Activated T-helper 1 cell treated with anti-CD3 and anti-CD28 coated beads, Interleukin-12 subunit alpha, Interleukin-12 subunit beta, Interleukin-2, Interleukin-4 antibody, amounts not matched to agents 30 ng/mL and 10 ng/mL and 1 ng/mL, durations not matched to agents 14 hours and 24 hours and 36 hours (primary cell): ENCODE measurements at places on chromosomes 11 and 22. TPM values are rescaled to one million over a fixed set of nuclear protein-coding genes. Genes with fewer than 3 reads are reported as not detected.

DNA sequence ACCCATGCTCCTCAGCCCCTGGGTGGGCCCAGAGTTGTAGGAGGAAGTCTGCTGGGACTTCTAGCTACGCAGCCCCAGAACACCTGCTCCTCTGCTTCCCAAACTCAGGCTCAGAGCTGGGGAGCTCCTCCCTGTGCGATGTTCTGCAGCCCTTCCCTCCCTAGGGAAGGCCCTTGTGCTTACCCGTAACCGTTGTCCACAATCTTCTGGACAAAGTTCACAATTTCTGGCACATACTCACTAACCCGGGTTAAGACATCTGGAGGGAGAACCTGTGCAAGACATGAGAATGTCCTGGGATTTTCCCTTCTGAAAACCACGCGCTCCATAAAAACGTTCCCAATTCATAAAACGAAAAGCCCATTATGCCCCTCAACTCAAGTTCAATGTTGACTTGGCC lies 28.4 kb downstream of the CARS1 start:
- H3K27me3 ChIP-seq = no peaks in the 10 kb centered on the region
- H3K4me1 ChIP-seq = peaks cover 13% of the 10 kb centered on the region
- H3K27ac ChIP-seq = no peak overlapping the region
- no peak overlapping the region for H3K4me3 ChIP-seq
- no peak for DNase-seq

Gene SDF2L1
- 98.8 and 100 TPM in 2 replicates for total RNA-seq

DNA sequence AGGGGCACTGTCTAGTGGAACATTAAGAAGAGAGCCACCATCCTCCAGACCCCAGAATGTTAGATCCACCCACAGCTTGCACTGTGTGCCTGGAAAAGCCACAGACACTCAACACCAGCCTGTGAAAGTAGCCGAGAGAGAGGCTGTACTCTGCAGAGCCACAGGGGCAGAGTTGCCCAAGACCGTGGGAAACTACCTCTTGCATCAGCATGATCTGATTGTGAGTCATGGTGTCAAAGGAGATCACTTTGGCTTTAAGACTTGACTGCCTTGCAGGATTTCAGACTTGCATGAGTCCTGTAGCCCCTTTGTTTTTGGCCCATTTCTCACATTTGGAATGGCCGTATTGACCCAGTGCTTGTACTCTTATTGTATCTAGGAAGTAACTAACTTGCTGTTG lies 115.9 kb upstream of the CCDC179 start:
- no peak for DNase-seq
- no peaks in the 10 kb centered on the region for H3K36me3 ChIP-seq
- H3K4me1 ChIP-seq = no peaks in the 10 kb centered on the region
- peaks cover 2% of the 10 kb centered on the region for H3K27me3 ChIP-seq

DNA sequence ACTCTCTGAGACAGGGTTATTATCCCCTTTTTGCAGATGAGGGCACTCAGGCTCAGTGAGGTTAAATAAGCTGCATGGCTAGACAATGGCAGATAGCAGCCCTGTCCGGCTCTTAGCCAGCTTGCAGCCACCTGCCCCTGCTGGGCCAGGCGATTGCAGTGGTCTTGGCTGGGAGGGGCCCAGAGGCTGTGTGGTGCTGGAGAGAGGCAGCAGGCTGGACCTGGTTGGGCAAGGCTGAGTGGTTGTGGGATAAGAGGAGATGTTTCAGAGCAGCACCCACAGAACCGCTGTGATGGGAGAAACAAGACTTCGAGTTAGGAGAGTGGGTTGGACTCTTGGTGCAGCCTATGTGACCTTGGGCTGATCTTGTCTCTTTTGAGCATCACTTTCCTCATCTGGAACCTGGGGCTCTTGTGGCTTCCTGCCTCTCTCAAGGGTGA lies 25.5 kb downstream of the PTPRJ start:
- no peaks in the 10 kb centered on the region for H3K27me3 ChIP-seq
- H3K27ac ChIP-seq = peak overlapping the region; percentile 100
- peaks cover 10% of the 10 kb centered on the region for H3K36me3 ChIP-seq
- no peak for DNase-seq

DNA sequence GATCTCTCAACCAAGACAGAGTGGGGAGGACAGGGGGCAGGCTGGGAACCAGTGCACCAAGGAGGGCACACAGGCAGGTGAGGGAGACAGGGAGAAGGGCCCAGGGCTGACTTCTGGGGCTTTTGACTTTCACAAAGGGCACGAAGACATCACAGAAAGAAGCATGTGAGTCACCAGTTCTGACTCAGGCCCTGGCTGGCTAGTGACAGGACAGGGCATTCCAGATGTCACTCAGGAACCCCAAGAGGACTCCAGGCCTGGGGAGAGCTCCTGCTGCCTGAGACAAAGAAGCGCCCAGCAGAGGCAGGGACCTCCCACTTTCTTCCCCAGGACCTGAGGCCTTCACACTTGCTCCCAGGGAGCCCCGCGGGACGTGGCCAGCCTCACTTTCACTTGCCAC lies 497.2 kb downstream of the BUD13 start:
- no peak for DNase-seq
- H3K36me3 ChIP-seq = no peaks in the 10 kb centered on the region
- no peak overlapping the region for H3K4me3 ChIP-seq

- H3K4me1 ChIP-seq = peaks cover 4% of the 10 kb centered on the region
- DNase-seq = no peak
- H3K27me3 ChIP-seq = no peaks in the 10 kb centered on the region
- H3K27ac ChIP-seq = no peak overlapping the region
- no peaks in the 10 kb centered on the region for H3K36me3 ChIP-seq
Observed at GRCh38 chr22:35392357-35392756, 7.6 kb upstream of the MCM5 start.

GRCh38 chr11:7321473-7322450 lies 70.1 kb downstream of the SYT9 start:
- H3K27me3 ChIP-seq = no peaks in the 10 kb centered on the region
- no peak overlapping the region for H3K4me3 ChIP-seq
- no peaks in the 10 kb centered on the region for H3K36me3 ChIP-seq
- DNase-seq = no peak
- no peaks in the 10 kb centered on the region for H3K4me1 ChIP-seq

GRCh38 chr22:21657360-21658032 lies 8.3 kb upstream of the PPIL2 start:
- peak overlapping the region; percentile 88 for H3K4me3 ChIP-seq
- peak; percentile 82 for DNase-seq
- no peaks in the 10 kb centered on the region for H3K27me3 ChIP-seq
- H3K4me1 ChIP-seq = peaks cover 18% of the 10 kb centered on the region
- no peaks in the 10 kb centered on the region for H3K36me3 ChIP-seq

GRCh38 chr11:130672911-130673310 lies 224.5 kb downstream of the ADAMTS15 start:
- DNase-seq = no peak
- peaks cover 3% of the 10 kb centered on the region for H3K27me3 ChIP-seq
- H3K36me3 ChIP-seq = no peaks in the 10 kb centered on the region
- H3K27ac ChIP-seq = no peak overlapping the region
- H3K4me1 ChIP-seq = no peaks in the 10 kb centered on the region

- no peak for DNase-seq
- peaks cover 52% of the 10 kb centered on the region for H3K27me3 ChIP-seq
- no peak overlapping the region for H3K27ac ChIP-seq
- no peaks in the 10 kb centered on the region for H3K4me1 ChIP-seq
- no peak overlapping the region for H3K4me3 ChIP-seq
- no peaks in the 10 kb centered on the region for H3K36me3 ChIP-seq
Observed at GRCh38 chr22:42363892-42364291, 68.3 kb downstream of the NFAM1 start.

- H3K4me1 ChIP-seq = peaks cover 56% of the 10 kb centered on the region
- peaks cover 3% of the 10 kb centered on the region for H3K36me3 ChIP-seq
- no peak for DNase-seq
- H3K4me3 ChIP-seq = no peak overlapping the region
Observed at GRCh38 chr11:102580185-102580951, 44.8 kb downstream of the MMP20 start.

Gene MN1
- total RNA-seq = 0.07 and 0.08 TPM in 2 replicates

- no peak overlapping the region for H3K4me3 ChIP-seq
- no peak overlapping the region for H3K27ac ChIP-seq
- no peaks in the 10 kb centered on the region for H3K36me3 ChIP-seq
Observed at GRCh38 chr11:130829920-130830511, 86.3 kb downstream of the SNX19 start.

DNA sequence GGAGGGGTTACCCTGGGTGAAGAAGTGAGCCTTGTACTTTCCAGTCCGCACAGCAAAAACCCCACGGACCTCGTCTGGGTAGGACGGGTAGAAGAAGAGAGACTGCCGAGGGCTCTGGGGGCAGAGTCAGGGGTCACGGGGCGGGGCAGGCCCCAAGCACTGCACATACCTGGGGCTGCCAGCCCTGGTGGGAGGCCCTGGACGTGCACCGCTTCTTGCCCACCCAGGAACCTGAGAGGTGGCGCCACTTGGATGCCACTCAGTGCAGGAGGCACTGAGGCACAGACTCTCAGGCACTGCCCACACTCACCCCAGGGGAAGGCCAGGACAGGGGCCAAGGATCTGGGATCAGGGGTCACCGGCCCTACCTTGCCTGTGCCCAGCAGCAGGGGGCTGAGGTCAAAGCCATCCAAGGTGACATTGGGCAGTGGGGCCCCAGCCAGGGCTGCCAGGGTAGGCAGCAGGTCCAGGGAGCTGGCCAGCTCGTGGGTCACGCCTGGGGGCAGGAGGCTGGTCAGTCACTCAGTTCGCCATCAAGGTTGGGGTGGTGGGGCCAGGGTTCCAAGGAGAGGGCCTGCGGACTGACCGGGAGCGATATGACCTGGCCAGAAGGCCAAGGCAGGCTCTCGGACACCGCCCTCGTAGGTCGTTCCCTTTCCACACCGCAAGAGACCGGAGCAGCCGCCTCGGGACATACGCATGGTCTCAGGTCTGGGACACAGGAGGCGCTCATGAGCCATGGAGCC lies 2.2 kb downstream of the ARSA start:
- H3K4me3 ChIP-seq = peak overlapping the region; percentile 82
- no peak overlapping the region for H3K27ac ChIP-seq
- H3K27me3 ChIP-seq = no peaks in the 10 kb centered on the region

Gene GPHA2
- not detected in 2 replicates for total RNA-seq

Gene ANO5
- not detected in 2 replicates for total RNA-seq

GRCh38 chr11:64843686-64844329 lies 645 bp downstream of the CDC42BPG start:
- peak overlapping the region; percentile 81 for H3K4me3 ChIP-seq
- H3K4me1 ChIP-seq = peaks cover 11% of the 10 kb centered on the region
- peaks cover 2% of the 10 kb centered on the region for H3K27me3 ChIP-seq
- H3K27ac ChIP-seq = no peak overlapping the region
- no peaks in the 10 kb centered on the region for H3K36me3 ChIP-seq

GRCh38 chr11:20739107-20739506 lies 69.7 kb downstream of the NELL1 start:
- no peaks in the 10 kb centered on the region for H3K27me3 ChIP-seq
- H3K4me1 ChIP-seq = no peaks in the 10 kb centered on the region
- no peak for DNase-seq
- H3K36me3 ChIP-seq = no peaks in the 10 kb centered on the region
- no peak overlapping the region for H3K4me3 ChIP-seq
- no peak overlapping the region for H3K27ac ChIP-seq

GRCh38 chr11:61293867-61294716 lies 1.0 kb downstream of the VWCE start:
- H3K27me3 ChIP-seq = peaks cover 16% of the 10 kb centered on the region
- peak overlapping the region; percentile 84 for H3K27ac ChIP-seq
- DNase-seq = no peak
- H3K4me1 ChIP-seq = peaks cover 28% of the 10 kb centered on the region
- peak overlapping the region; percentile 88 for H3K4me3 ChIP-seq

Gene GRIK4
- total RNA-seq = 0.16 TPM in 1 of 2 replicates, not detected in the other

DNA sequence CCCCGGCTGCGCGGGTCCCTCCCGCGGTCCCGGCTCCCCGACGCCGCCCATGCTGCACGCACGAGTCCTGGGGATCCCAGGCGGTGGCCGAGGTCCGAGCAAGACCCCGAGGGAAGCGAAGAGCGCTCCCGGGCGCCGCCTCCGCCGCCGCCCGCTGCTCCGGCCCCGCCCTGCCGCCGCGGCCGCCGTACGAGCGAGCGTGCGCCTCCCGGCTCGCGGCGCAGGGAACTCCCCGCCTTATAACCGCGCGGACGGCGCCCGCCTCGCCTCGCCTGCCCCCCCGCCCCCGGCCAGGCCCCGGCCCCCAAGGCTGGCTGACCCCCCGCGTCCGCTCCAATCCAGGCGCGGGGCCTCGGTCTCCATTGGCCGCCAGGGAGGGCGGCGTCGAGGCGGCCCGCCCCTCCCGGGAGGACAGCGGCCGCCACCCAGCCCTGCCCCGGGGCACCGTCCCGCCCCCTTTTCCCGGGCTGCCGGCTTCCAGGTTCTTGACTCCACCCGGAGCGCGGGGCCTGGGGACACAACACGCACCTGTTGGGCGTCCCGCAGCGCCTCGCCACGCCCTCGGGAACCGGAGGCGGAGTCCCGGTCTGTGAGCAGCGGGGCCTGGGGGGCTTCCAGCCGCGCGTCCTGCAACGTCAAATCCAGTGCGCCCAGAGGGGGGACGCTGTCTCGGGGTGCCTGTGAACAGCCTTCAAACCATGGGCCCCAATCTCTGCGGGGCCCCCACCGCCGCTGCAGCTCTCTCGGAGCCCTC lies at the start of gene FADS3:
FADS3 (minus strand) TSS at position 215 of the 754 bp plus-strand sequence; CDS start at position 51, 164 bp downstream.
- H3K4me1 ChIP-seq = peaks cover 3% of the 10 kb centered on the region
- peak; percentile 64 for DNase-seq
- peak within 1 kb of the TSS; percentile 29 for H3K27ac ChIP-seq
- peak within 1 kb of the TSS; percentile 88 for H3K4me3 ChIP-seq
- H3K27me3 ChIP-seq = peaks cover 6% of the 10 kb centered on the region

Gene CADM1
- not detected in 2 replicates for total RNA-seq

DNA sequence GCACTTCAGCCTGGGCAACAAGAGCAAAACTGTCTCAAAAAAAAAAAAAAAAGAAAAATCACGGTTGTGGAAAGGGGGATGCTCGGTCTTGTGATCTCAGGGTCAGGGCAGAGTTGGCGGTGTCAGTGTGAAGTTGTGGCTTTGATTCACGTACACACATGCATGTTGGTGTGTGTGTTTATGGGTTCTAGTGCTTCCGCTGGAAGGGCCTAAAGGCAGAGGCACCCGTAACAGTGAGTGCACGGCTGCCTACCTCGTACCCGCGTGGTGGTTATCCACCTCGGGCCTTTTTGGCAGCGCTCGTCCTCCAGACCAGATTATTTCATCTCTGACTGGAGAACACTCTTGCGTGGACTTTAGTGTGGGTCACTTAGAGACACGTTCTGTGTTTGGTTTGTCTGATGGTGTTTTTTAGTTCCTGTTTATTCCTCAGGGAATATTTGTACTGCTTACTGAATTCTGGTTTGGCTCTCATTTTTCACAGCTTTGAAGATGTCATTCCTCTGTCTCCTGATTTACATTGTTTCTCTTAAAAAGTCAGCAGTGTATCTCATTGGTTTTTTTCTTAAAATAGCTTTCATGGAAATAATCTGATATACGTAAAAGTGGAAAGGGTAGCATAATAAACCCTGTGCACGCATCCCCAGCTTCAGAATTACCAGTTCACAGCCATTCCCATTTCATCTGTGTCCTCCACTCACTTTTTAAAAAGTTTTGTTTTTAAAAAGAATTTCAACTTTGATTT lies 15.6 kb downstream of the ZBED4 start:
- peaks cover 50% of the 10 kb centered on the region for H3K4me1 ChIP-seq
- H3K4me3 ChIP-seq = peak overlapping the region; percentile 21
- H3K27me3 ChIP-seq = no peaks in the 10 kb centered on the region
- H3K36me3 ChIP-seq = peaks cover 50% of the 10 kb centered on the region
- H3K27ac ChIP-seq = peak overlapping the region; percentile 1
